ENCODE measurements at places on chromosomes 2 and 18.

GRCh38 chr2:28173377-28173776 lies 219.3 kb upstream of the FOSL2 start:
- no peak for DNase-seq

DNA sequence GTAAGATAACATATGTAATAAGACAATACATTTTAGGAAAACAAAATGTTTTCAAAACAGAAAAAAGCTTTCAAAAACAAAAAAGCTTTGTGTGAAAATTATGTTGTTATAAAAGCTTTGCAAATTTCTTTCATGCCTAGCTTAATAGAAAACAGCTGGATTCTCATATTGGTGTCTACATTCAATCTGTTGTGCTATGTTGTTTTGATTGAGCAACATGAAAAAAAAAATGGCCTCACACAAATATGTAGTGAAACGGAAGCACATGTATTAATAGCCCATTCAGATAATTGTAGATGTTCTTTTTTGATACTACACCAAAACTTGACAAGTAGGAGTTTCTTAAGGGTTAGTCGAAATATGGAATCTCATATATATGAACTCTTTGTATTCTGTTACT lies 197.5 kb downstream of the ZEB2 start:
- no peak for DNase-seq

DNA sequence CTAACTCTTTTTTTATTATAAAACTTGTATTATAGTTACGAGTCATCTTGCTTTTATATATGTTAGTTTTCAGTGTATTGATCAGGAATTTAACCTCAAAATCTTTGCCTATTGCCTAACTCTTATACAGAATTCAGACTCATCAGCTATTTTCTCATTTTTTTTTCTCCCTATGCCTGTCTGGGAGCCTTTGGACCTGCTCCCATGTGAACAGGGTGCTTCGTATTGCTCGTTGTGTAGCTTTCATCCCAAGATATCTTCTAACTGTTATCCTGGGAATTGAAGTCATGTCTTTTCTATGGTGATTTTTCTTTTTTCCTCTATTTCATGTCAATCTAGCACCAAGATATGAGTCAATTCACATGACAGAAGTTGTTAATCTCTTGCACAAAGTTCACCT lies 814.0 kb downstream of the SLC4A3 start:
- no peak for DNase-seq

GRCh38 chr18:79442508-79443221 lies 46.9 kb downstream of the NFATC1 start:
- DNase-seq, result no peak

DNA sequence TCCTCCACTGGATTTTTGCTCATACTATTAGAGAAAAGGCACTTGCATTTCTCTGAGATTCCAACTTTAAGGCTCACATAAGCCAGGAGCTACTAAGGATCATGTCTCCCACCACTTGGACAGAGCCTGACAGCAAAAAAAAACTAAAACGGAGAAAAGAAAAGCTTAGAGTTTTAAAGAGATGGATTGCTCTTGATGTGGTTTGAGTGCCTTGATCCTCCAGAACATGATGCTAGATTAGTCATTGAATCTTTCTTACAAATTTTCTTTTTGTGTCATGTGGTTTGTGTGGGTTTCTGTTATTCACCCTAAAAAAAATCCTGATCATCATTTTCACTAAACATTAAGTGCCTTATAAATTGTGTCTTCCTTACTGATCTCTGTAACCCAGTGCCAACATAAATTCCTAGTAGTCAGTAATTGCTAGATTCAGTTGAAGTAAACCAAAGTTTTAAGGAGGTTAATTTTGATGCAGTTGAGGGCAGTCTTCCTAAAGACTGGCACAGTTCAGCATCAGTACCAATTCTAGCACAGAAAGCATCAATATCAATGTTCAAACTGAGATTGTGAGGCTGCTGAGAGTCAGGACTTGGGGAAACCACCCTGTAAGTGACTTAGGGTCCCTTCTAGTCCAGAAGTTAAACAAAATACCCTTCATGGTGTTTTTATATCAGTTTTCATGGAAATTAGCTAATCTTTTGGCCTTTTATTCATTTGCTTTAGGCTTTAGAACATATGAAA lies 206.3 kb downstream of the RAD51AP2 start:
- DNase-seq, result no peak

All from renal pelvis (tissue), 12 donors.